ENCODE measurements at places on chromosomes 13 and 19.
A peak's percentile ranks its signal among the peaks of the same experiment; 100 is the strongest.

DNA sequence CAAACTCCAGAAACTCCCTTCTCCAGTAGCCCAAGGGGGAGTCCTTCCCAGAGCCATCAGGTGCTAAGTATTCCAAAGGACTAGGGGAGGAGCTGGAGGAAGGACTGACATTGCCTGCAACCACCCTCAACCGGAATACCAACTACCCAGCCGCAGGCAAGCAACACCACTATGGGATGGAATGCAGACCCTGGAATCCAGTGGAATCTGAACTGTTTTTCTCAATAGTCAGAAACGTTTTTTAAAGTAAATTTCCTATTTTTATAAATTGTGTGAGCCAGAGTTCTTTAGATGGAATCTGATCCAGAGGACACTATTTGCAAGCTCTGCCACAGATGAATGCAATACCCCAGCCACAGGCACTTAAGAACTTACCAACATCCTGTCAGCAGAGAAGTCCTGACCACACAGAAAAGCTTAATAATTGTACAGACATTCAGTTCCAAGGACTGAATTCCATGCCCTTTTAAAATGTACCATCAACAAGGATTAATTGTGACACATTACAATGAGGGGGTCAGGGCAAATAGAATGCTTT is 92.1 kb downstream of the USP12 start:
- no peak for DNase-seq

- no peak for DNase-seq
Observed at GRCh38 chr13:109665240-109665639, 121.1 kb downstream of the IRS2 start.

DNA sequence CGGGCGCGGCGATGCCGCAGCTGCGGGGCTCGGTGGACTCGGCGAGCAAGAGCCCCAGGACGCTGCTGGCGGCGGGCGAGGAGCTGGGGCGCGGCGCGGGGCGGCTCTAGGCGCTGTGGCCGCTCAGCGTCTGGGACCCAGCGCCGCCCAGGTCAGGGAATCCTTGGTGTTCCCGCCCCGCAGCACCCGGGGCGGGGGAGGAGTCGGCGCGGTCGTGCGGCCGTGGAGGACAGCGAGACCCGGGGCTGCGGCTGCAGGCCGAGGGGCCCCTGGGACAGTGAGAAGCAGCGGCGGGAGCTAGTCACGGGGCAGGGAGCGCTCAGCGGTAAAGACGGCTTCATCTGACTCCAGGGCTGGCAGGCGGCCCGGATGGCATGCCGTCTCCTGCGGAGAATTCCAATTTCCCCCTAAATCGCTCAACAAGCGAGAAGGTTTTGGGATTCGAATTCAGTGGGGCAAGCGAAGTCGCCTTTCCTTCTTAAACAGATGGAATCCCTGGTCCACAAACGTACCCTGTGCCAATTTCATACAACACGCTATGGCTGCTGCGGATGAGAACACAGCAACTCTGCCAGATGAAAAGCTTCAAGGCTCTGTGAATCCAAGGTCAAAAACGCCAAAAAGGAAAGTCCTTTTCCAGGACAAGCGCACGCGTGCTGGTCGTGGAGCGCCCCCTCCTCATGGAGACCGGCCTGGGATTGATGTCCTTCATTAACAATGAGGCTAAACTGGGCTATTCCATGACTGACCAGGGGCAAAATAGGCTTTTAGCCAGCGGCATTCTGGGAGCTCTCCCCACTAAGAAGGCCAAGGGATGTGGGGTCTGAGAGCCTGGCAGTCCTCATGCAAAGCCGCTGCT is 4.2 kb upstream of the ZSCAN4 start:
- peak; percentile 76 for DNase-seq

DNA sequence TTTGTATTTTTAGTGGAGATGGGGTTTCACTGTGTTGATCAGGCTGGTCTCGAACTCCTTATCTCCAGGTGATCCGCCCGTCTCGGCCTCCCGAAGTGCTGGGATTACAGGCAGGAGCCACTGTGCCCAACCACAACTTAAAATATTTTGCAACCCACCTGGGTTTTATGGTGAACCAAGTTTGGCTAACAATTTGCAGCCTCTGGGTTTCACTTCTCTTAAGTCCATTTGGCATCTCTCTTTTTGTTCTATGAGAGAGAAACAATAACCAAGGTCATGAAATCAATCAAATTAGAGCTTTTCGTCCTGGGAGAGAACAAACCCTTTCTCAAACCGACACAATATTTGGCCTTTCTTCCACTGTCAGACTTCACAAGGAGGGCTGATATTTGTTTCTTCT is 5.6 kb upstream of the SMAD9 start:
- no peak for DNase-seq

GRCh38 chr13:100892981-100893380 is 218.4 kb upstream of the TMTC4 start:
- DNase-seq, result no peak

DNA sequence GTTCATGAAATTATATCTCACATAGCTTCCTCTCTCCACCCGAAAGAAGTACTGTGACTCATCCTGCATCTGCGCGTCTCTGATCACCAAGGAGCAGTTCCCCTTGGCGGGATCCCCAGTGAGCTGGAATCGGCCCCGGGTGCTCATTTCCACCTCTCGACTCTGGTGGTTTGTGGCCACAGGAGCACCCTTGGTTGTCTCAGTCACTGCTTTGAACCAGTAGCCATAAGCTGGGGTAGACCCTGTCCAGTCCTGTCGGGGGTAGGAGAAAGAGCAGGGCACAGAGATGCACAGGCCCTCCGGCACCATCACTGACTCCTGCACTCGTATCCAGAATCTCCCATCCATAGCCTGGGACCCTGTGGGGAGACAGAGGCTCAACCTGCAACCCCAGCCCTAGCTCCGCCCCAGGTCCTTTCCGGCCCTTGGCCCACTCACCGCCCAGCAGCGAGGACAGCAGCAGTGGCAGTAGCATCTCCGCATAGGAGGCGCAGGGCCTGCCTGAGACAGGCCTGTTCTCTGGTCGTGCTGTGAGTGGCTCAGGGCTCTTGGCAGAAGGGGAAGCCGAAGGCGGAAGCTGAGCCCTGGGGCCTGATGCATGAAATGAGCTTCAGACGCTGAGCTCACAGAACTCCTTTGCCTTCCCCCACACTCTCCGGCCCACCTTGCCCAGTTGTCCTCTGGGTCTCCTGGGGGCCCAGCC is at the start of gene SIGLEC10:
SIGLEC10 (minus strand) TSS at position 536 of the 703 bp plus-strand sequence; CDS start at position 475, 61 bp downstream.
- no peak for DNase-seq

DNA sequence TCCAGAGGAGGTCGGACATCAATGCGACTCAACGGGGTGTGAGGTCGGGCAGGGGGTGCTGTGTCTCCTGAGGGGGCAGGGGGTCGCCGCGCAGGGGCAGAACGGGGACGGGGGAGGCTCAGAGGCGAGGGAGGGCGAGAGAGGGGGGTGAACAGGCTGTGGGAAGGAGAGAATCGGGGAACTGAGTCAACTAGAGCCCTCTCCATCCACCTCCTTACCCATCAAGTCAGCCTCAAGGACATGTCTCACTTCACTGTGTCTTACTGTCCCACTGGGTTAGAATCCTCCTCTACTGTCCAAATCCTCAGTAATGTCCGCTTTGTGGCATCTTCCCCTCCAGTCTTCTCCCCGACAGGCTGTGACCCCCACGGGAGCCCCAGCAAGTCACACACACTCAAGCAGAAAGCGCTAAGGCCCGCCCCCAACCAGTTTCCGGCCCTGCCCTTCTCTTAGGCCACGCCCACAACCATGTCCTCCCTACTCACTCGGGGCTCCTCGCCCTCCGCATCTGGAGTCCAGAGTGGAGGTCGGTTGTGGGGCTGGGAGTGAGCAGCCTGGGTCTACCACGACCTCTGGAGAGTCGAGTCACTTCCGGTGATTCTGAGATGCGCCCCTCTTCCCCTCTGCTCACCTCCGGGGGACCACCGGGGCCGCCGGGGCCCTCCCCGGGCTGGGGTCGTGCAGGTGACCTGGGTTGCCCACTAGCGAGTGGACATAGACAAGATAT is 9.3 kb downstream of the PLEKHA4 start:
- no peak for DNase-seq

- no peak for DNase-seq
Observed at GRCh38 chr19:52660981-52661380, 22.8 kb upstream of the ZNF83 start.

- no peak for DNase-seq
Observed at GRCh38 chr19:50794074-50794875, 4.1 kb downstream of the ACP4 start.

DNA sequence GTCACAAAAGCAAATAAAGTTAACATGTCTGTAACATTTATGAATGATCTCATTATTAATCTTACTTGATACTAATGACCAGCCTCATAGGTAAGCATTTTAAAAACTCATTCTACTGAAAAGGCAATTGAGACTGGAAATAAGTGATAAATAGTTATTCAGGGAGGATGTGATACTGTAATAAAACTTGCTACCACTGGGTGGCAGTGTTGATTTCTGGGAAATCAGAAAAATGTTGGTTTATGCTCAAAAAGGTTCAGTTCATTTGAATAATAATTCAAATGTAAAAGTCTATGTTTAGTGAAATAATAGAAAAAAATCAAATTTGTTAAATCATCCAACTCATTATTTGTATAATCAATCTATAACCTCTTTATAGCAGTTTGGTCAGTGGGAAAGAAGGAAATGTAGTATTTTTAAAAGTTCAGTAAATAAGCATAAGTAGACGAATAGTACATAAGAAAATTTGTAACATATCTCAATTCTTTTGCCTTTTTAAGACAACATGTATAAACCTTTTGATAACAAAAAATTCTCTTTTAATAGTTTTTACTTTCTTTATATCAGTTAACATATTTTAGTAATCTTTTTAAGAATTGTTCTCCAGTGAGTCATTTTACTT is 9.6 kb downstream of the ABHD13 start:
- peak; percentile 51 for DNase-seq

DNA sequence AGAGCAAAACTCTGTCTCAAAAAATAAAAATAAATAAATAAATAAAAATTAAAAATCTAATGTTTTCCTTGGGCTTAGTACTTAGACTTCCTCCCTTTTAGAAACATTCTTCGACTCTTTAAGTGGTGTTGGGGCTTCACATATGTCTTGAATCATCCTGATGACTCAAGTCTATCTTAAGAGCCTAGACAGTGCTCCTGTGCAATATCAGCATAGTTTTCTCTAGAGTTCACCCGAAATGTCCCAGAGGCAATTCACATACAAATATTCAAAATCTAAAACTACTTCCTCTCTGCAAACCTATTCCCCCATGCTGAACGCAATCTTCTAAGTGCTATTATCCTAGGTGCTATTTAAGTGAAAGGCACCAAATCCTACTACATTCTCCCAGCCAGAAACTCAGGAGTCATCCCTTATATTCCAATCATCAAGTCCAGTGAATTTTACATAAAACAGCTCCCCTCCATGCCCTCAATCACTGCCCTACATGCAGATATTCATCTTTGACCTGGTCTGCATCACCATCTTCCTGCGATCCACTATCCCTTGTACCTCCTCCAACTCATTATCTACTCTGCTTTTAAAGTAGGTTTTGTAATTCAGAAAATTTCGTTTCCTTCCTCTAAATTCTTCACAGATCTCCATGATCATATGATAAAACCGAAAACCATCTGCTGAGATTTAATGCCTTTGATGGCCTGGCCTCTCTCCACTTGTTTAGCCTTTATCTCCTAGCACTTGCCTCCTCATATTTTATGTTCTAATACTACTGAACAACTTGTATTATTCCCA is 102.7 kb downstream of the ELF1 start:
- DNase-seq, result no peak

- DNase-seq, result no peak
Observed at GRCh38 chr13:59663707-59664106, 500.0 kb downstream of the DIAPH3 start.

GRCh38 chr19:2048959-2049740 is 1.9 kb downstream of the MKNK2 start:
- DNase-seq, result no peak

- DNase-seq, result no peak
Observed at GRCh38 chr13:48938308-48938943, 37.3 kb upstream of the FNDC3A start.

- no peak for DNase-seq
Observed at GRCh38 chr13:66492479-66492878, 737.7 kb downstream of the PCDH9 start.

DNA sequence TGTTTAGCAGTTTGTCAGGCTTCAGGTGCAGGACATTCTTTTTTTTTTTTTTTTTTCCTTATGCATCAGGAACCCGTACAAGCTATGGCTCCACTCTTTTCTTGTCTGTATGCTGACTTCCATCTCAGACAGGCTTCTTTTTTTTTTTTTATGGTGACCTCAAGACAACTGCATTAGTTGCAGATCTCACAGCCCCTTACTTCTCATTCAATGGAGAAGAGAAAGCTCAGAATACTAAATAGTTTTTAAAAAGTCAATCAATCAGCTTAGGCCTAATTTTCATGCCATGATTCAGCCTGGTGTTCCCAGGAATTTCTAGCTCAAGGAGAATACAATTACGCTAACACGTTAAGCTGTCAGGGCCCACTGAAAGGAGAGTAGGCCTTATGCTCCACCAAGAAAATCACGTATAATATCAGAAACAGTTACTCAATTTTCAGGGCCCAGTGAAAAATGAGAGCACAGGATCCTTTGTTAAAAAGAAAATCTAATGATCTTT is 1596.0 kb upstream of the MIR17HG start:
- DNase-seq, result no peak

GRCh38 chr19:45069056-45069455 is 7.2 kb downstream of the ZNF296 start:
- DNase-seq, result no peak

DNA sequence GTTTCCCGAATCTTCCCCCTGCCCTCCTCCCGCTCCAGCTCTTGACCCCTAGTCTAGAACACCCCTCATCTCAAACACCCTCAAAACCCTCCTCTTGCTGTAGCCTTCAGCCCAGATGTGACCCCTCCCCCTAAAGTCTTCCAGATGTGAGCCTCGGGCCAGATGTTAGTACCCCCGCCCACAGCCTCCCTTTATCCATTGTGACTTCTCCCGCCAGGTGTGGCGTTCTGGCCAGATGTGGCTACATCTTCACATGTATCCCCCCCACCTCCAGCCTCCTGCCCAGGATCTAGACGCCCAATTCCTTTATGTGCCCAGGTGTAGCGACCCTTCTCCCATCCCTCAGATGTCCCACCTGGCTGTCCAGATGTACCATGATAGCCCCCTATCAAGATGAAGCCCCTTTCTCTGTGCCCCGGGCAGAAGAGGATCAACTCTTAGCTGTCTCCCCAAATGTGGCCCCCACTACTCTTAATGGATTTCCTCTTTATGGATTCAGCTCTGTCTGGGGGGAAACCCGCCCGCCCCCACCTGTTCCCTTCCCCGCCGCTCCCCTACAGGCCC is 517 bp upstream of the LTBP4 start:
- no peak for DNase-seq

DNA sequence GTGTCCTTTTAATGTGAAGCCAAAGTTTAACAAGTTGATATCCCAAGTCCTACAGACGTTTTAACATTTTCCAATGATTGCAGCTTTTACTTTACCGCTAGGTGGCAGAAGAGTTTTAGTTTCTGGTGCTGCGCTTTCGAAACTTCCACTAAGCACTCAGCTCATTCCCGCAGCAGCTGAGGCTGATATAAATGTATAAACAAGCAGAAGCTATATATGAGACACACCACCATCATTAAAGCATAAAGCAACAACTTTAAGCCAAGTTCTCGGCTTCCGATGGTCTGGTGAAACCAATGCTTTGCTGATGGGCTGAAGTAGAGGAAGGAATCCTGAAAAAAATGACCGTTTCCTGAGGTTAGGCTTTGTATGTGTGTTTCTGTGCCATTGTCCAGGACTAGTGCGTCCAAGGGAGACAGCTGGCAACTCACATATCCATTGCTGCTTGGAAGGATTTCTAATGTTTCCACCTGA is 753.9 kb downstream of the OLFM4 start:
- peak; percentile 87 for DNase-seq
